NCI-H345 (cell line): ENCODE measurements at places on chromosomes 16 and 17.

- DNase-seq = no peak
These were observed 17.4 kb downstream of the MAP2K3 start for GRCh38 chr17:21301593-21302550.

- DNase-seq = no peak
These were observed 117.7 kb downstream of the CHD9 start for GRCh38 chr16:53172517-53172916.

DNA sequence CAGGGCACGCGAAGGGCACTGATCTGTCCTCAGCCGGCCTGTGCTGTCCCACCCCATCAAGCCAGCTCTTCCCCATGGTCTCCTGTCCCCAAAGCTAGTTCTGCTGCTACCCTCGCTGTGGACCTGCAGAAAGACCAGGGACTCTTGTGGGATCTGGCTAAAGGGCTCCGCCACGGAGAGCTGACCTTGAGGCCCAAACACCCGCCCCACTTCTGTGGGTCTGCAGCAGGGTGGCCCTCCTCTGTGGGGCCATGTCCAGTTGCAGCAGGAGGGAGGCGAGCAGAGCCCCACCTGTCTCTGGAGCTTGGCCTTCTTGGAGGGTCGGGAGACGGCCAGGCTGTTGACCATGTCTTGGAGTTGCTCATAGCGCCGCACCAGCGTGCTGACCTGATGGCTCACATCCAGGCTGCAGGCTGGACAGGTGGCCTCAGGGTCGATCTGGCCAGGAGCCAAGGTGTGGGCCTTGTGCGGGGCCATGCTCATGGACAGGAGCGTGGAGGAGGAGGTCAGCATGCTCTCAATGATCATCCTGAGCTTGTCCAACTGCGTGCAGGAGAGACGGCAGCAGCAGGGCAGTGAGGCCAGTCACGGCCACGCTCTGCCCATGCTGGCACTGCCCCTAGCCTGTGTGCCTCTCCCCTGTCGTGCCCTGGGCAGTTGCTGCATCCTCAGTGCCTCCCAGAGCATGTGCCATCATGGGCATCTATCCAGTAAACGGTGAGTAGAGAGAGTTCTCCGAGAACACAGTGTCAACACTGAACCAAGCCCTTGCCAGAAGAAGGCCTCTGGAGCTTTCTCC lies 16.6 kb downstream of the UBALD2 start:
- DNase-seq = no peak

DNA sequence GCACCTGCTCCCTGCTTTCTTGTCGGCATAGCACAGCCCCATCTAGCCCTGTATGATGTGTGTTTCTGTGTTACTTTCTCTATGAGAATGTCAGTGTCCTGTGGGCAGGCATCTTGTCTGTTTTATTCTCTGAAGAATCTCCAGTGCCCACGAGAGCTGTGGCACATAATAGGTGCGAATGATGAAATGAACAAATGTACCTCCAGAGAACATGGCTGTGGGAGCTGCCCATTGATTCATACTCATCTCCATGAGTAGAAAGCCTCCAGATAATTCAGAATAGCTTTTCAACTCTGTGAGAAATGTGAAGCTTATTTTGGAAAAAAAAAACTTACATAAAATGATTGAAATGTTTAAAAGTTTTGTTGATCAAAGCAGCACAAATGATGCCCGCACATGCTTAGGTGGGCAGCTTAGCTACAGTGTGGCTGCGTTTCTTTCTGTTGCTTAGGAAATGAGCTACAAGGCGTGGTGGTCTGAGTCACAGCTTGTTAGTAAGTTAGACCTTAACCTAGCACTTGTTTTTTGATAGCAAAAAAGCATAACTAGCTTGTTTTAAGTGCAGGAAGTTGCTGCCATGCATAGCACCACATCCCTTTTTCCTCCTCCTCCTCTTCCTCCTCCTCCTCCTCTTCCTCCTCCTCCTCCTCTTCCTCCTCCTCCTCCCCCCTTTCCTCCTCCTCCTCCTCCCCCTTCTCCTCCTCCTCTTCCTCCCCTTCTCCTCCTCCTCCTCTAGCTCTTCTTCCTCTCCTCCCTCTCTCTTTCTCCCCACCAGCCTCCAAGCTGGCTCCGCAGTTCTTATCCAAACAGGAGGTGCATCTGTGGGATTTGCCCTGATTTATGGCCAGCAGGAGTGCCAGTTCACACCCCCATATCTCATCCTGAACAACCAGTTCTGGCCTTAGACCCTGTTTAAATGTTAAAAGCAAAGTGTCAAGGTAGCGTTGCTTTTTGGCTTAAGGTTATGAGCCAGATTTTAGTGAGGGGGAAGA lies 221.5 kb downstream of the IRF8 start:
- no peak for DNase-seq

GRCh38 chr17:7218758-7219157 lies 878 bp downstream of the DLG4 start:
- DNase-seq = no peak

- no peak for DNase-seq
These were observed 1.3 kb upstream of the ADGRG5 start for GRCh38 chr16:57540906-57541753.

GRCh38 chr16:86171329-86171728 lies 272.4 kb downstream of the IRF8 start:
- no peak for DNase-seq

DNA sequence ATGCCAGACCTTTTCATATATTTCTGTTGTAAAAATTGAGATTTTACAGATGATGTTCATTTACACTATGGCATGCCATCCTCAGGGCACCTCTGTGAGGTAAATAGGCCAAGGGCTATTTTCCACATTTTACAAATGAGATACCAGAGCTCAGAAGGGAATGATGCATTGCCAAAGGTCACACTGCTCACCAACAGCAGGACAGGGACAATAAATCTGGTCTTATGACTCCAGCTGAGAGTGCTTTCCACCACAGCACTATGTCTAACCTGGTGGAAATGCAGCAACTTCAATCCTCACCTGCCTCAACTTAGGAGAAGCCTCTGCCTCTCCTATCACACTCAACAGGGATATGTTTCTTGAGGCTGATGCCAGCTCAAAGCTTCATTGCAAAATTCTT lies 40.6 kb downstream of the GRIN2A start:
- no peak for DNase-seq

- peak; percentile 34 for DNase-seq
These were observed 78.8 kb downstream of the WIPI1 start for GRCh38 chr17:68378268-68379176.

- no peak for DNase-seq
These were observed 17.7 kb downstream of the CARD14 start for GRCh38 chr17:80187515-80187941.

DNA sequence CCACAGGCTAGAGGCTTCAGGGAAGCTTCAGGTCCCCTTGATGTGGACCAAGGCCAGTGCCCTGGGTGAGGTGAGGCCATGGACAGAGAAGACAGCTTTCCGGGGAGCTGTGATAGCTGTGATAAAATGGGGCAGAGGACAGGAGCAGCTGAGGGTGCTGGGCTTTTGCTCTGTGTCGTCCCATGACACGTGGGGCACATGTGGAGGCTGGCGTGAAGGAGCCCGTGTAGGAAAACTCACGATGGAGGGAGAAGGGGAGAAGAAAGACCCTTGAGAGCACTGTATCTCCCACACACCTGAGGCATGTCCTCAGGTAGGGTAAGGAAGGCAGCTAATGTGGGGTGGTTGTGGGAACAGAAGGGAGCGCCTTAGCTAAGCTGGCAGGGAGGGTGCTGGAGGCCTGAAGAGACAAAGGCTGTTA lies 21.3 kb downstream of the B9D1 start:
- no peak for DNase-seq

GRCh38 chr16:3677994-3678393 lies 23.5 kb downstream of the DNASE1 start:
- DNase-seq = no peak

GRCh38 chr17:14746822-14747602 lies 446.1 kb downstream of the HS3ST3B1 start:
- DNase-seq = no peak
